Activated T-helper 1 cell treated with anti-CD3 and anti-CD28 coated beads, Interleukin-2, amount 50 U/mL, for 16 hours (primary cell): ENCODE measurements at places on chromosomes 11 and 22.

DNA sequence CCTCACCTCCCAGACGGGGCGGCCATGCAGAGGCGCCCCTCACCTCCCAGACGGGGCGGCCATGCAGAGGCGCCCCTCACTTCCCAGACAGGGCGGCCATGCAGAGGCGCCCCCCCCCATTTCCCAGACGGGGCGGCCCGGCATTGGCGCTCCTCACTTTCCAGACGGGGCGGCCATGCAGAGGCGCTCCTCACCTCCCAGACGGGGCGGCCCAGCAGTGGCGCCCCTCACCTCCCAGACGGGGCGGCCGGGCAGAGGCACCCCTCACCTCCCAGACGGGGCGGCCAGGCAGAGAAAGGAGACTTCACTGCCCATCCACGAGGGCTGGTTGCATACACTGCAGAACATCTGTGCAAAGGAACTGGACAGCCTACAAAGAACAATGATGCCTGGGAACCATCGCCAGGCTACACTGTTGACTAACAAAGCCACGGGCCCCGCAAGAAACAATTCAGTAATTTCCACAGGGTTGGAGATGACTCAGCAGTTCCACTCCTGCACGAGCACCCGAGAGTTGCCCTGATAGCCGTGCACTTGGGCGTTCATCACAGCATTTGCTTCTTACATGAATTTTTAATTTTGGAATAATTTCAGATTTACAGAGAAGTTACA lies 58.7 kb downstream of the CTTN start:
- DNase-seq: no peak

- no peak for DNase-seq
Measured at GRCh38 chr11:129410395-129410960, 34.8 kb downstream of the BARX2 start.

- DNase-seq: no peak
Measured at GRCh38 chr11:58922479-58922878, 16.8 kb upstream of the GLYATL1 start.

- DNase-seq: no peak
Measured at GRCh38 chr11:134120143-134120850, 51.4 kb downstream of the JAM3 start.

DNA sequence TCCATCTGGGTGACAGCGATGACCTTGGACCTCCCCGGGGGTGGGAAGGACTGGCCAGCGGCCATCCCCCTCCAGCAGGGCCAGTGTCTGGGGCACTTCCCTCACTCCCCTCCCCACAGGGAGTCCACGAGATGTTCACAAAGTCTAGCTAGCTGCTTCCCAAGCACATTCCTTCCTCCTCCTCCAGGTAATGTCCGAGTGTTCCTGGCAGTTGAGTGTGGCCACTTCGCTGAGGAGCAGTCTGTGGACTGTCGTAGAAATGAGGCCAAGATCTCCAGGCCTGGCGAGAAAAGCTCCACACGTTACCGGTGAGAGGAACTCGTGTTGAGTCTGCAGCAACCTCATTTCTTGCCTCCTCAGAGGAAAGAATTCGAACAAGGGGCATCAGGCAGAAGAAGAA lies 425.5 kb downstream of the BRD1 start:
- no peak for DNase-seq

- DNase-seq: no peak
Measured at GRCh38 chr11:104352036-104352435, 188.1 kb upstream of the PDGFD start.

DNA sequence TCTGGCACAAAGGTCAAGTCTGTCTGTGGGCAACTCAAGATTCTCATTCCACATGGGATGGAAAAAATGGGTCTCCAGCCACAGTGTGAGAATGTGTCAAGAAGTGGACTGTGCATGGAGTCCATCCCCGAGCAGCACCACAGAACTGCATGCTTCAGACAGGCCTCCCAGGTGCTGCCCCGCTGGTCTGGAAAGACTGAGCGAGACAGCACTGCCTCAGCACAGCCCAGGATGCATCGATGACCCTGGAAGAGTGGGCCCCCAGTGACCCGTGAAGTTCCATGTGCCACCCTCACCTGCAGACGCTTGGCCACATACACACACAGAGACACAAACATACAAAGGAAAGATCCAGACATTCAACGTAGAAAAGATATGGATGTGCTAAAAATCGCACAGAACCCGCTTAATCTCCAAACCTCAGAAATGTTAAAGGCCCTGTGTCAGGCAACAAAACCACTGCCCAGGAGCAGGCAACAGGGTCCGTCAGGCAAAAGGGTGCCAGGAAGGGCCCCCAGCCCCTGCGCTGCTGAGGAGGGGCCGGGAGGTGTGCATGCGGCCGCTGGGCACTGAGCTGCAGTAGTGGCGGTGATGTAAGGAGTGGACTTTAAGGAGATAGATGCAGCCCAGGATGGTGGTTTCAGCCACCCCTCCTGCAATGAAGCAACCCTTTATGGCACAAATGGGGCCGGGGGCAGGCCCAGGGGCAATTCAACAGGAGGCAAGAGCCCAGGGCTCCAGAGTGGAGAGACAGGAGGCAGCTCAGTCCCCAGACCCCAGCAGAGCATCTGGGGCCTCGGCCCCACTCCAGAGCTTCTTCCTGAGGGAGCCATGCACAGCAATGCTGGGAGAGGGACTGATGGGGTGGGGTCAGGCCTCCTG lies 84.7 kb downstream of the DGCR2 start:
- no peak for DNase-seq

- DNase-seq: no peak
Measured at GRCh38 chr11:103906291-103906867, 130.1 kb upstream of the DDI1 start.

GRCh38 chr11:33689085-33689484 lies 11.5 kb downstream of the C11orf91 start:
- DNase-seq: no peak

GRCh38 chr11:69298267-69299022 lies 4.5 kb downstream of the MYEOV start:
- no peak for DNase-seq

GRCh38 chr11:61860054-61860903 lies 31.1 kb downstream of the FADS3 start:
- DNase-seq: no peak

- no peak for DNase-seq
Measured at GRCh38 chr11:99535819-99536218, 515.1 kb downstream of the CNTN5 start.

- DNase-seq: no peak
Measured at GRCh38 chr11:7667460-7667859, 5.8 kb downstream of the CYB5R2 start.

DNA sequence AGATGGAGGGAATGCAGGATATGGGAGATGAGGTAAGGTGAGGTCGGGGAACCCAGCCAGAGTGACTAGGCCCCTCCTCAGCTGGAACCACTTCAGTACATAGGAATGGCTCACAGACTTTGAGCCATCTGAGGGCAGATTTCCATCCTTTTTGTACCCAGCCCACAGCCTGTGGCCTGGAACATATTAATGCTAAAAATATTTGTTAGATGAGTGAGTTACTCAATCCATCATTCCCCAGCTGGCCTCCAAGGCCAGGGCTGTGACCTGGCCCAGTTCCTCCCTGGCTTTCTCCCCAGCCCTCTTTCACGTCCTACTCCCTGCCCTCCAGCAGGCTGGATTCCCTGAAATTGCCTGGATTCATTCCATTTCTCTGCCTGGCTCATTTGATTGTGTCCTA lies 57.2 kb upstream of the PRDM11 start:
- no peak for DNase-seq

GRCh38 chr11:80929031-80929805 lies 1488.4 kb upstream of the TENM4 start:
- DNase-seq: no peak

GRCh38 chr11:17780668-17781067 lies 46.1 kb downstream of the KCNC1 start:
- no peak for DNase-seq

- DNase-seq: no peak
Measured at GRCh38 chr22:50282361-50283155, 12.4 kb upstream of the MAPK11 start.

DNA sequence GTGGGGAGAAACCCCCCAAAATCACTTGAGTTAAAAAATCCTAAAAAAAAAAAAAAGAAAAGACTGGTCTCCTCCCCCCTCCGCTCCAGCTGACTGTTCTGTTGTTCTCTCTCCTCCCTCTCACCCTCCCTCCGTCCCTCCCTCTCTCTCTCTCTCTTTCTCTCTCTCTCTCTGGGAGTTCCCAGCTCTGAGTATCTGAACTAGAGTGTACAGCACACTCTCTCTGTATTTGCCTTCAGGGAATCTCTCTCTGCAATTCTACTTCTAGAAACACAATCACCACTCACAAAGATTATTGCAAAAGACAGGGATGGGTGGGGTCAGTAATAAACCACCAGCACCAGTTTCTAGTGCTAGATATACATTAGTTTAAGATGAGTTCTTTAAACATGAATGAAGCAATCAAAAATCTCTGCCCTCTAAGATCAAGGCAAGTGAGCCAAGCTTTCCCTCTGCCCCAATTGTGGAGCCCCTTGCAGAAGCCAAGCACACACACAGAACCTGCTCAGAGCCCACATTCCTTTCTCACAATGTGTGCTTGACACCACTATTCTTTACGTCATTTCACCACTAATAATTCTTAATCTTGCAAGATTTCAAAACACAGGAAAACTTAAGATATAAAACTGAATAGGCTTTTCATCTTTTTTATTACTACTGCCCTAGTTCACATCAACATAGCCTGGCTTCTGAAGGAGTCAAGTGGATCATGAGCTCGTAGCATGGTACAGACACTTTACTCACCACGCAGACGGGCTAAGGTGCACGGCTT lies 133.5 kb downstream of the RBFOX2 start:
- DNase-seq: no peak

DNA sequence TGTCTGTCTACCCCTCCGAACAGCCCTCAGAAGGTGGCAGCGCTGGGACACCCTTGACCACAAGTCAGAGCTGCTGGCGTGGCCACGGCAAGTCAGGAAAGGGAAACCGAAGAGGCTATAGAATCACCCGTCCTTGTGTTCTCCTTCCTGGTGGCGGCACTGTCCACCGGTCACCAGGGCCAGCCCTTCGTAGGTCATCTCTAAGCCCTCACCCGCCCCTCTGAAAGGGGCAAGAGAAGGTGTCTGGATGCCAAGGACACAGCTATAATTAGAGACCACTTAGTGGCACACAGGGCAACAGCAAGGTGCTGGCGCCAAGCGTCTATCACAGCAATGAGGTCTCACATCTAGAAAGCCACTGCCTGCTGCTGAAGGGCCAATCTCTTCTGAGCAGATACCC lies 320.9 kb downstream of the SHANK2 start:
- DNase-seq: no peak

GRCh38 chr11:6397156-6397555 lies 6.9 kb downstream of the SMPD1 start:
- no peak for DNase-seq

GRCh38 chr11:64207256-64208085 lies 950 bp downstream of the FERMT3 start:
- DNase-seq: peak; percentile 67

DNA sequence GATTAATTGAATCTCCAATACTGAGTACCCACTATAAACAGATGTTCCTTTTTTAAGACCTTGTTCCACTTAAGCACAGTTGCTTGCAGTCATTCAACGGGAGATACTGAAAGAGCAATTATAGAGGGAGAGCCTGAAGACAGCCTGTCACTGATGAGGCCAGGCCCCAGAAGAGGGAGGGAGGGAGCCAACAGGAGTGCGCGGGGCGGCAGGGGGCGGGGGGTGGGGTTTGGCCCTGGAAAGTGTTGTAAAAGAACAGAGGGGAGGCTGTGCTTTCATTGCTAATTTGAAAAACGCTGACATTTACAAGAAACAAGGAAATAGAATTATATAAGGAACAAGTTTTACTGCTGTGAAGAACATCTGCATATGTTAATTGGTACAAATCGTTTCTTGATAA lies 53.1 kb downstream of the MAP6 start:
- DNase-seq: no peak

DNA sequence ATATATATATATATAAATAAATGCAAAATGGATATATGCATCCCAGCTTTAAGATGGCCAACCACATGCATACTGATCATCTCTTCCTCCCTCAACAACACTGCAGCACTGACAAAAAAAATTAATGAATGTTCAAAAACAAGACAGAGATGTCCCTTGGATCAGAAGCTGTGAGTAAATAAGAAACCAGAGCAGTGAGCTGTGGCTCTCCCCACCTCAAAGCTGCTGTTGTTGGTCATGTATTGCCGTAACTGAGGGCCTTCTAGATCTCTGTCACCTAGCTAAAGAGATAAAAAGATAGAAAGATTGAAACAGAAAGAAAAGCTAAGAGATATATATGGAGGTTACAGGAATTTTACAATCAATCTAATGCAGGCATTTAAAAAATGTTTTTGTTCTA lies 15.5 kb upstream of the TMEM135 start:
- no peak for DNase-seq

DNA sequence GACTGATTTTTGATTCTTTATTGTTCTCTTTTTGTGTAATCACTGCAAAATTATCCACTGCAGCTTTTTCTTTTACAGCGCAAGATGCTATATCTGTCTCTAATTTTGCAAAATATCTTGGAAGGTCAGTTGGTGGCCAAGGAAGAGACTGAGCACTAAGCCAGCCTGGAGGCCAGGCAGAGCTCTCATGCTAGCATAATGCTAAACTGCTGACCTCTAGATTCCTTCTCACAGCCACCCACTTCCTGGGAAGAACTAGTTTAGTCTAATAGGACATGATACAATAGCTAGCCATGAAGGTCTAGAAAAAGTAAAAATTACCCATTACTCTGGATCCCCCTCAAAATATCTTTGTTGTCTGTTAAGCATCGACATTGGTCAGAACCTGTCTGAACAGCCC lies 227.2 kb upstream of the ARHGAP20 start:
- DNase-seq: no peak

DNA sequence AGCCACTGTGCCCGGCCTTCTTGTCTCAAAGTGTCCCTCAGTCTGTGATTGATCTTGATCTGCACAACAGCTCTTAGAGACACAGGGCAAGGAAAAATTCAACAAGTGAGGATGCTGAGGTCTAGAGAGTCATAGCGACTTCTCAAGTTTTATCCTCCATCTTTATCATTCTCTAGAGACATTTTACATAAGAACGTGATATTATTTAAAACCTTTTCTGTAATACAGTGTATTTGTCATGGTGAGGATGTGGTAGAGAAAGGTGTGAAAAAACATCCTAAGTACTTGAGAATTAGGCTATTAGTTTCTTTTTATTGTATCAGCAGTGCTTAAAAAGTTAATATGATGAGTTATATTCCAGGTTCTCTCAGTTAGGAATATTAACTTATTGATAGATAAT lies 50.2 kb downstream of the EMSY start:
- no peak for DNase-seq

- DNase-seq: no peak
Measured at GRCh38 chr11:13135385-13136271, 126.5 kb downstream of the RASSF10 start.

- no peak for DNase-seq
Measured at GRCh38 chr11:84899740-84900139, 727.4 kb downstream of the DLG2 start.

- peak; percentile 51 for DNase-seq
Measured at GRCh38 chr11:35247428-35247827, 108.5 kb downstream of the CD44 start.
